Anterior cingulate cortex (tissue), 58 donors: ENCODE measurements at places on chromosomes 6 and 20.

GRCh38 chr6:52395969-52396368 lies 24.2 kb upstream of the EFHC1 start:
- DNase-seq = no peak

DNA sequence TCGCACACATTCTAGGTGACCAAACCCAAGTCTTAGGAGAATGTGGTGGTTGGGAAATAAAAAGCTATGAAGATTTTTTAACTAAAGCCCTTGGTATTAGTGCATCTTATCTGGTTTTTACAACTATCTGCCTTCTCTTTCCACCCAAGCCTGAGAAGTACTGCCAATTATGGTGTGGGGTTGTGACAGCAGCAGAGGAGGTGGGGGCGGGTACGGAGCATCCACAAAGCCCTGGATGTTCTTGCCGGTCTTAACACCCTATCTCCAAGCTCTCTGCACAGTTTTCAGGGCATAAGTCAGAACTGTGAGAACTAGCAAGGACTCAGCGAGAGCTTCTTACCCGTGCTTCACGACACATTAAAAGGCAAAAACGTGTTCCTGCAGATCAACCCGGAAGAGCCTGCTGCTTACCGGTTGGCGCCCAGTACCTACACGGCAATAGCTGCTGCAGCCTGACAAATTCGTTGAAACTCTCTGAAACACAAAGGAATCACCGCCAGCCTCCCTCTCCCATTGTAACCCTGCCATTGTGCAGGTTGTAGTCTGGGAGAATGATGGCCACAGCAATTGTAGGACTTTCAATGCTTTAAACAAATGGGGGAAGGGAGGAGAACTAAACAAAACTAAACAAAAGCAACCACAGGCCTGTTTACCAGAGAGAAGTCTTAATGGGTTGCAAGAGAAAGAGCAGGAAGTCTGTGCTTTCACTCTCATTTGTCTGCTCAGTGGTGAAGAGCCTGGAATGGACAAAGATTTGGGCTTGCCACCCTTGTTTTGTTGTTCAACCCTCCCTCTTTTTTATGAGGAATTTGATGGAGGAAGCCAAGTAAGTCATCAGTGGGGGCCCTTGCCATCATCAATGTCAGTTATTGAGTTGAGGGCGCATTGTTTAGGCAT lies 461.0 kb upstream of the JARID2 start:
- no peak for DNase-seq

DNA sequence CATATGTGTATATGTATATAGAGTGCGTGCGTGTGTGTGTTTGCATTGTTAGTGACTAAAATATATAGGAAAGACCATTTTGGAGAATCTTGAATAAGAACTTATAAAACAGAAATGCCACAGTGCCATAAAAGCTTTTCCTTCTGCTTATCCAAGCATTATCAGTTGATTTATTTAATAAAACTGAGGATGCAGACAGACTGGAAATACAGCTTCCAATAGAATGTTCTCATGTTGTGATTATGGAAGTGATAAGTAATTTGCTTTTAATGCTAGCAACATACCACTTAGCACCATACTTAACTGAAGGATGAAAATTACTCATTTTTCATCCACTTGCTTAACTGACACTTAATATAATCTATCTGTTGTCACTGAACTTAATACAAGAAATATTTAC lies 820.1 kb downstream of the TFAP2A start:
- no peak for DNase-seq

- DNase-seq = no peak
Observed at GRCh38 chr20:5548902-5549599, 201.2 kb upstream of the SHLD1 start.

DNA sequence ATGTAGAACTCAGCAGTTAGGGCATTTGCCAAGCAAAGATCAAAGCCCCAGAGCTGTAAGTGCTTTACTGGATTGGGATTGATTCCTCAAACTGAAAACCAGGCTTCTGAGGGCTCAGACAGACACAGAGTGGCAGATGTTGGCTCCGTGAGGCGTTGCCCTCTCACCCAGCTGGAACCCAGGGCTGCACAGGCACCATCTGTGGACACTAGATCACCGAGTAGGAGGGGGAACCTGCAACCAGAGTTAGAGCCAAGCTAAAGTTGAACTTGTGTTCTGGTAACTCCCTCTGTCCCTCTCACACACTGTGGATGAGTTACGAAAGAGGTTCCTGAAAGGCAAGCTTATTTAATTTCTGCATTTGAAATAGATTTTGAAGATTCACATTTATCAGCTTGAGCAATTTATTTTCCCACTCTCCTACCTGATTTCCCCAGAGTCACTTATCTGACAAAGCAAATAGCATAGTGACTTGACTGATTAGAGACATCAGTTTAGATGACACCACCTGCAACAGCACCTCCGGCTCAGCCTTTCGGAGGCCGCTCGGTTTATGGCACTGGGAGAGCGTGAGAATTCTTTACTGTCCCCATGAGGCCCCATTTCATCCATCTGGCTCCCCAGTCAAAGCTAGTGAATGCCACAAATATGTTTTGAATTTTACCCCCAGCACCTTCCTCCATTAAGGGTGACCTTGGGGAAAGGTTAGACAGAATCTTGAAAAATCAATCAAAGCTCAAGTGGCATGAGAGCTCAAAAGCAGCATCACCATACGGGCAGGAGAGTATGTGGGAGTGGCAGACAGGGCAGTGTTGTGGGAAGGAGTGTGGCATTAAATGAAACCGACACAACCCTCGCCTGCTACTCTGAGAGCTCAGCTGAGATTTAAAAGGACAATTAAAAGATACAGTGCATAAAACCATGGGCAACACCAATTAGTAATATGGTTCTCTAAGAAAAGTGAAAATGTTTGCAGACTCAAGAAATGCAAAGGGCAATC lies 48.5 kb downstream of the RPF2 start:
- no peak for DNase-seq

- no peak for DNase-seq
Observed at GRCh38 chr20:22507240-22507961, 77.0 kb downstream of the FOXA2 start.

- DNase-seq = no peak
Observed at GRCh38 chr6:11413728-11414127, 123.8 kb upstream of the TMEM170B start.
